Neuronal stem cell (in vitro differentiated cells): ENCODE measurements at places on chromosomes 1 and 21.

- no peak for DNase-seq
Observed at GRCh38 chr1:89706700-89707012, 73.7 kb downstream of the LRRC8C start.

- no peak for DNase-seq
Observed at GRCh38 chr1:68725001-68725752, 228.3 kb upstream of the DEPDC1 start.

- peak; percentile 17 for DNase-seq
Observed at GRCh38 chr1:23424293-23425192, at the start of gene TCEA3. Gene TCEA3, minus strand, starts transcription at chr1:23424748. Its CDS starts 115 bp downstream, at chr1:23424633.

DNA sequence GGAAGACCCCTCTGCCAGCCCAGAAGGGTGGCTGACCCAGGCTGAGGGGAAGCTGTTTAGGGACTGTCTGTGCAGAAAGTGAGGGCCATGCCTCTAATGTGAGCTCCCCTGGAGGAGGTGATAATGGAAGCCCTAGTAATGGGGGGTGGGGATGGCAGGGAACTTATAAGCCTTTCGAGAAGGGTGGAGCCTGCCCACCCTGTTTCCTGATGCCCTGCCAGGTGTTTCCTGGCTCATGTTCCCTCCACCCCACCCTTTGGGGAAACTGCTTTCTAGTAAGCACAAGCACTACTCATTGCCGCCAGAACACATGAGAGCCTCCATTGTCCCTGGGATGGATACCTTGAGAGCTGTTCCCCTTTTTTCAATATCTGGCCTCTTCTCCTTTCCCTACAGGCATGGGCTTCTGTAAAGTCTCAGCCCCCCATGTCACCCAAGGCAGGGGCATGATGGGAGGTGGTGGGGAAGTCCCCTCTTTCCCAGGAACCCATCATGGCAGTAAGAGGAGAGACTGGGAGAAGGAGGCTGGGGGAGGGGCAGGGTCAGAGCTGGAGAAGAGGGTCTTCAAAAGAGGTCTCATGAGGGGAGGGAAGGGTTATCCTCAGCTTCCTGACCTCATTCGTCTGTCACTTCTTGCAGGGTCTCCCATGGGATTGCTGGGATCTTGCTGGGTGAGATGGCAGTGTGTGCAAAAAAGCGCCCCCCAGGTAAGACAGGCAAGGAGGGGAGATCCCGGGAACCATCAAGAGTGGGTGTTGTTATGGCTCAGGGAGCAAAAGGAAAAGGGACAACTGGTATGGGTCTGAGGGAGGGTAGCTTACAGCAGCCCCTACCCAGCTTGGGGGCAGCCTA is 2.4 kb downstream of the ATP8B2 start:
- DNase-seq, result no peak

DNA sequence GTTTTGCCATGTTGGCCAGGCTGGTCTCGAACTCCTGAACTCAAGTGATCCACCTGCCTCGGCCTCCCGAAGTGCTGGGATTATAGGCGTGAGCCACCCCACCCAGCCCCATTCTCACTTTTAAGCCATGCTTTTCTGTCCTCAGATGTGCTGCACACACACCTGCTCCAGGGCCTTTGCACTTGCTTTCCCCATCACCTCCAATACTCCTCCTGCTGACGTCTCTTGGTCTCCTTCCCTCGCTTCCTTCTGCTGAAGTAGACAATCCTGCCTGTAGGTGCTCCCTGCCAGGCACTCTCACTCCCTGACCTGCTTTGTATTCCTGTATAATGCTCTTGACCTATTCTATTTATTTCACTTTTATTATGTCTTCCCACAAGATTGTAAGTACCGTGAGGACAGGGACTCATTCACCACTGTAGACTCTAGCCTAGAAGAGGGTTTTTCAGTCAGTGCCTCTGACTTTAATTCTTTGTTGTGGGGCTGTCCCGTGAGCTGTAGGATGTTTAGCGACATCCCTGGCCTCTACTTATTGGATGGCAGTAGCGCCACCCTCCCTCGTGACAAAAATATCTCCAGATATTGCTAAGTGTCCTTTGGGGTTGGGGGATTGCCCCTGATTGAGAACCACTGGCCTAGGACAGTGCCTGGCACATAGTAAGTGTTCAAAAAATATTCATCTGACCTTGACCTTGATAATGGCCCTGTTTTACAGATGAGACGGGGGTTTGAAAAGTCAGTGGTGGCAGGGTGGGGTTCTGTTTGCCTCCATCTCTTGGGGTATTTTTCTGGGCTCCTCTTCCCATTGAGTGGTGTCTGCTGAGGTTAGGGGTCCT is 4.6 kb downstream of the TNFRSF1B start:
- DNase-seq, result no peak

- peak; percentile 63 for DNase-seq
Observed at GRCh38 chr1:109773203-109773899, 9.6 kb upstream of the EPS8L3 start.

DNA sequence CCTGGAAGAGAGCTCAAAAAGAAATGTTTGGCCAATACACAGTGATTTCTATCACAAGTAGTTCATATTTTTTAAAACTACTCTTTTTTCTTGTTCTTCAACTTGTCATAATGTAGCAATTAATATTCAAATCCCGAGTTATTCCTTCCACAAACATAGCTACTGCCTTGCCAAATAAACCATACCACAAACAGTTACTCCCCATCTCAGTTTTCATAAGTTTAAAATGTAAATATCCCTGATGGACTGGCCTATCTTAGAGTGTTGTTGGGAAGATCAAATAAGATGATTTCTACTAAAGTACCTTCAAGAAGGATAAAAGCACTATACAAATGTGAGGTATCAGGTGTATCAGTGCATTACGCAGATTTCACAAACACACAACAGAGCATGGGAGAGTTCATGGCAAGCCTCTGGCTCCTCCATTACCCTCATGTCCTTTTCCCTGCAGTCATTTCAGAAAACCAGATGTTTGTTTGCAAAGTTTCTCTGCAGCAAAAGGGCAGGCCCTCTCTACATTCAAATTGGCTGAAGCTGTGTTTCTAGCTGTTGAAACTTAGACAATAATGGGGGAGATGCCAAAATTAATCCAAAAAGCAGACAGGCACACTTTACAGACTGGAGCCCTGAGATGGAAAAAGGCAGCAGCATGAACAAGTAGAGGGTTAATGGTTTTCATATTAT is 16.1 kb downstream of the WLS start:
- DNase-seq, result no peak

GRCh38 chr1:190289897-190290296 is 187.8 kb downstream of the BRINP3 start:
- DNase-seq, result no peak

DNA sequence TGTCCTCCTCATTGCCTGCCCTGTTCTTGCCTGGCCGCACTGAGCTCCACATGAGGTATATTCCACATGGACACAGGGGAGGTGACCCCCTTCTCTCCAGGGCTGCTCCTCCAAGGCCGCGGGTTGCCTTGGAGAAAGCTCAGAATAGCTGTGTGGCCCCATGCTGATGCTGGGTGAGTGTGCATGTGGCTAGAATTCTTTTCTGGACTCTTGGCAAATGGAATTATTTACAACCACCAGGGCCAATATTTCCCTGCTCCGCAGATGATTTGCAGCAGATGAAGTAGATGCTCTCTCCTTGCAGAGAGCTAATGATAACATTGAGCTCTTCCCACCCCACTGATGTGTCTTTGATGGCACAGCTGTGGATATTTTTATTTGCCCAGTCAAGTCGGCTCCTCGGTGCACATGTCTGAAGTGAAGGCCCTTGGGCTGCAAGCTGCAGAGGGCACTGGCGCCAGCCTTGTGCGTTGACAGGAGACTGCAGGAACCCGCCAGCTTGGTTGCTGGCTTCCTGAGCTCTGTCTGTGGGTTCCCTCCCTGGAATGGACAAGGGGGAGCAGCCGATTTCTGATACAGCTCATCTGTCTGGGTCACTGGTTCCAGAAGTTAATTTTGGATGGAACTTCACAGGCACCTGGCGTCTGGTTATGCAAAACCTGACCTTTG is 404.7 kb upstream of the VAMP3 start:
- no peak for DNase-seq

DNA sequence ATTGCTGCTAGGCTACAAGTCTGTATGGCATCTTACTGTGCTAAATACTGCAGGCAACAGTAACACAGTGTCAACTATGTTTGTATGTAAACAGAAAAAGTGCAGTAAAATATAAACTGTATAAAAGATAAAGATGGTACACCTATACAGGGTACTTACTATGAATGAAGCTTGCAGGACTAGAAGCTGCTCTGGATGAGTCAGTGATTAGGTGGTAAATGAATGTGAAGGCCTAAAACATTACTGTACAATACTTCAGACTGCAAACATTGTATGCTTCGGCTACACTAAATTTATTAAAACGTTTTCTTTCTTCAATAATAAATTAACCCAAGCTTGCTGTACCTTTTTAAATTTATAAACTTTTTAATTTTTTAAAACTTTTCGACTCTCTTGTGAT is 97.1 kb downstream of the HLX start:
- no peak for DNase-seq

DNA sequence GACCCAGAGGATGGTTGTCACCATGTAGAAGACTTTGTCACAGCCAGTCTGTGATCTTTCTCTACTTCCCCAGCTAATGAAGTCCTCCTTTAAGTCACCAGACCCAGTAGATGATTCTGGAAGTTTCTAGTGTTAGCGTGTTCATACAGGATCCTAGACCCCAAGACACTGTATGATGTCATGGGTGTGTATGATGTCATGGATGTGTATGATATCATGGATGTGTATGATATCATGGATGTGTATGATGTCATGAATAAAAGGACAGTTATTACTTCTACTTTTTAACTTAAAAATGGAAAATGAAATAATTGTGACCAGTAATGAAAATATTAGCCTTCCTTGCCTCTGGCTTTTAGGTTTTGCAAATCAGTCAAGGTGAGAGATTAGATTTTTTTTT is 260.0 kb downstream of the FMN2 start:
- no peak for DNase-seq

DNA sequence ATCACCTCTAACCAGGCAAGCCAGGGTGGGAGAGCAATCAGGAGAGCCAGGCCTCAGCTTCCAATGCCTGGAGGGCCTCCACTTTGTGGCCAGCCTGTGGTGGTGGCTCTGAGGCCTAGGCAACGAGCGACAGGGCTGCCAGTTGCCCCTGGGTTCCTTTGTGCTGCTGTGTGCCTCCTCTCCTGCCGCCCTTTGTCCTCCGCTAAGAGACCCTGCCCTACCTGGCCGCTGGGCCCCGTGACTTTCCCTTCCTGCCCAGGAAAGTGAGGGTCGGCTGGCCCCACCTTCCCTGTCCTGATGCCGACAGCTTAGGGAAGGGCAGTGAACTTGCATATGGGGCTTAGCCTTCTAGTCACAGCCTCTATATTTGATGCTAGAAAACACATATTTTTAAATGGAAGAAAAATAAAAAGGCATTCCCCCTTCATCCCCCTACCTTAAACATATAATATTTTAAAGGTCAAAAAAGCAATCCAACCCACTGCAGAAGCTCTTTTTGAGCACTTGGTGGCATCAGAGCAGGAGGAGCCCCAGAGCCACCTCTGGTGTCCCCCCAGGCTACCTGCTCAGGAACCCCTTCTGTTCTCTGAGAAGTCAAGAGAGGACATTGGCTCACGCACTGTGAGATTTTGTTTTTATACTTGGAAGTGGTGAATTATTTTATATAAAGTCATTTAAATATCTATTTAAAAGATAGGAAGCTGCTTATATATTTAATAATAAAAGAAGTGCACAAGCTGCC is 19.8 kb downstream of the CSF1 start:
- DNase-seq, result no peak

DNA sequence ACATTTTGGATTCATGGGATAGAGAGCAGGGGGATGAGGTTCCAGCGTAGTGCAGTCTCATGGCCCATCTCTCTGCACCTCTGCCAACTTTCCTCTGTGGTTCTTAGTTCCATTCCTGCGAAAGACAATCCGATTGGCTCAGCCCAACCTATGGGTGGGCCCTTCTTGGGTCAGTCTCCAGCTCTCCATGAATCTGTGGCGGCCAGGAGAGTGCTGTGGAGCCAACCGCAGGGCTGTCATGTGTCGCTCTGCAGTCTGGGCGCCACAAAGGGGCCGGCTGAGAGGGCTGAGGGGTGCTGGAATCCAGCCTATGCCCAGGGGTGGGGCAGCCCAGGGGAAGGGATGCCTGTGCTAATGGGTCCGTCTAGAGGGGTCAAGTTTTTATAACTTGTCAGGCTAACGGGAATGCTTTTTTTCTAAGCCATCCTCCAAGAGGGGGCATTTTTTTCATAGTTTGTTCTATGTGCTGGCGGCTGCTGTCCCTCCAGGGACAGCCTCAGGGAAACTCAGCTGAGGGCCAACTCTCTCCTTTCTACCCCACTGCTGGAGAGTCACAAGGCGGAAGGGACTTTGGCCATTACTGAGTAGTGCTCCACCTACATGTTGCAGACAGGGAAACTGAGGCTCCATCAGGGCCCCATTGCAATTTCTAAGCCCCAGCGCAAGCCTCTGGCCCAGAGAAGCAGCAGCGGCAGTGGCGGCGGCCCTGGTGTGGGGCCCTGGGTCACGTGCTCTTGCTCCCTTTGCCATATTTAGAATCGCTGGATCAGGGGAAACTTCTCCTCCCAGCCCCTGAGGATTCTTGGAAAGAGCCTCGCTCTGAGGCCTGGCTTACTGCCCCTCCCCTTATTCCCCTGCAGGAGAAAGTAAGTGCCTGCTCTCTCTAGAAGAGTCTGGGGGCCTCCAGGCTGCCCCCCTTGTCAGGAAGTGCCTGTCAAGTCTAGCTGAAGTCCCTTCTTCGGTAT is 23.4 kb downstream of the KCNQ4 start:
- no peak for DNase-seq

- no peak for DNase-seq
Observed at GRCh38 chr1:150207281-150207971, 28.5 kb downstream of the ANP32E start.

GRCh38 chr1:1809489-1809888 is 31.2 kb upstream of the NADK start:
- no peak for DNase-seq

DNA sequence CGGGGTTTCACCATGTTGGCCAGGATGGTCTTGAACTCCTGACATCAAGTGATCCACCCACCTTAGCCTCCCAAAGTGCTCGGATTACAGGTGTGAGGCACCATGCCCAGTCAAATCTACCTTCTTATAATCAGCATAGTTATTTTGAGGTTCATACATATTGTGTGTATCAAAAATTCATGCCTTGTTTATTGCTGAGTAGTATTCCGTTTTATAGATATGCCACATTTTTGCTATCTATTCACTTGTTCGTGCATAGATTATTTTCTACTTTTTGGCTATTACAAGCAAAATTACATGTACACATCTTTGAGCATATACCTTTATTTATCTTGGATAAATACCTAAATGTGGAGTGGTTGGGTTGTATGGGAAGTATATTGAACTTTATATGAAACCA is 344.9 kb downstream of the CAMTA1 start:
- DNase-seq, result no peak
